ENCODE measurements at places on chromosomes 2 and 18. TPM values are rescaled to one million over a fixed set of nuclear protein-coding genes. Genes with fewer than 3 reads are reported as not detected.

DNA sequence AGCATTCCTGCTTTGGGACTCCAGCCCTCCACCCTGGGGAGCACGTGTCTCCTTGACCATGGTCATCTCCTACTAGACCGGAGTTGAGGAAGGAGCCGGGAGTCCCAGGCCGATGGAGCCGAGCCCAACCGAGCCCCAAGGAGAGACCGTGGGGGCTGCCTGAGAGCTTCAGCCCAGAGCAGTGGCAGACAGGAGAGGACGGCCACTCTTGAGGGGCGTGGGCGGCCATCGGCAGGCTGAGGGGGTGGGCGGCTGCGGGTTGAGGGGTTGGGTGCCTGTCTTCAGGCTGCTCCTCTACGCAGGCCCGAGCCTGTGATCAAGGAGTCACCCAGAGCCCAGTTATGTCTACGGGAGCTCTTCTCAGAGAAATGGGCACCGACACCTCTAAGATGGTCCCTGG, 158.7 kb downstream of the PXDN start:
- no peak for DNase-seq

DNA sequence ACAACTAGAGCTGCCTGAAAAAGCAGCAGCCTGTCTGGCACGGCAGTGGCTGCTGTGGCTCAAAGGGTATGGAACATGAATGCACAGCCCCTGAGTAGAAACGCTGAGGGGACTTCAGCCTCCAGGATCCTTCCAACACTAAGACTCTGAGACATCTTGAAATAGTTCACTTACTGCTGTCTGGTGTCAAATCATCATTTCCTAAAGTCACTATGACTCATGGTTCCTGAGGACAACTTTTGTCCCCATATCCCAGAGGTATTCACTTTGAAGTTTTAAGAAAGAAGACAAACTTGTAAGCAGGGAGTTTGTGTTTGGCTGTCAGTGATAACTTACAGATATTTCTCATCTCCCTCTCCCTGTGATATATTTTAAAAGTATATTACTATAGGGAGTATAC, 33.3 kb upstream of the NEB start:
- DNase-seq = no peak

DNA sequence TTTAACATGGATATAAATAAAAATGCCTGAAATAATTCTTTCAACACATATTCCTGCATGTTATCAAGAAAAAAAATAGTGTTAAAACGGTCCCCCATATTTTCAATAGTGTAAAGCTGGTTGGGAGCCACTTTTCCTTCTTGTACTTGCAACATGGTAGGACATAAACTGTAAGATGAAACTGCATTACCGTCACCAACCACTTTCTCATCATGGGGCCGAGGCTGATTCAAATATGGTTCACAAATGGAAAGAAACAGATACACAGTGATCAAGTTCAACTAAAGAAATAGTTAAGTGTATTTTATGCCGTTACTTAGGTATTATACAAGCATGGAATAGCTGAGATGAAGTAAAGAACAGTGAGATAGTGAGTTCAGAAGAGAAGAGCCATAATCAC, 360.7 kb downstream of the ZEB2 start:
- DNase-seq = no peak

Gene ARHGEF33
- 2.4 TPM for polyA plus RNA-seq

Gene UGT1A10
- polyA plus RNA-seq = 6.6 TPM

DNA sequence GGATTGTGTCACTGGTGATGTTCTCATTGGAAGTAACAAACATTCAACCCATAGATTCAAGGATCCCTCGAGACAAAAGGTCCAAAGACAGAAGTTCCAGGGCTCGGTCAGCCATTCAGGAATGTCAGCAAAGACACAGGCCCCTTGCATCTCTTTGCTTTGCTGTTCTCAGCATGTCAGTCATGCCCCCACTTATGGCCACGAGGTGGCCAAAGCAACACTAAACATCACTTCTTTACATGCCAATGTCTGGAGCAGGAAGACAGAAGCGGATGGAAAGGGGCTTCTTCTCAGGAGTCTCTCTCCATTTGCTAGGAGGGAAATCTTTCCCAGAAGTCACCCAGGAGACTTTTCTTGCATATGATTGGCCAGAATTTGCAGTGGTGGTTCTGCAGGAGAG, 191.6 kb upstream of the SP5 start:
- DNase-seq = no peak

DNA sequence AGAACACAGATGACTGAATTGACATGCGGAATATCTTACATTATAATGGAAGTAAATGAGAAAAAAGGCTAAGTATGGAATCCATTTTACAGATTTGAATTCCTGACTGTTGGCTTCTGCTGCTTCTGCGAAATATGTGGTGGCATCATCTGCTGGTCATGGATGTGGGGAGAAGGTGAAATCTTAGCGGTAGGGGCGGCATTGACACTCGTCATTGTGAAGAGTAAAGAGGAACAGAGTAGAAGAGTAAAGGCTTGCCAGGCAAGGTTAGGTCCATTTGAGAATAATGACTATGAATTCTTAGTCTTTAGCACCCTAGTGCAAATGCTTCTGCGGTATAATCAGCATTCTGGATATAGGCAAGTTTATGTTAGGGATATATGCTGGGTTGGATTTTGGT, 32.4 kb downstream of the ACTR3 start:
- no peak for DNase-seq

GRCh38 chr2:146370826-146371225, 1474.0 kb upstream of the ACVR2A start:
- DNase-seq = no peak

Gene DSG1
- polyA plus RNA-seq = not detected

Gene HNMT
- 69.2 TPM for polyA plus RNA-seq
